Ovary (tissue), 10 donors: ENCODE measurements at places on chromosomes 13 and 19. TPM values are rescaled to one million over a fixed set of nuclear protein-coding genes. Genes with fewer than 3 reads are reported as not detected.

GRCh38 chr13:46665633-46666482 is 112.9 kb downstream of the LRCH1 start:
- no peak for DNase-seq

- no peak for DNase-seq
These were observed 1139.3 kb downstream of the DIAPH3 start for GRCh38 chr13:59024434-59024833.

DNA sequence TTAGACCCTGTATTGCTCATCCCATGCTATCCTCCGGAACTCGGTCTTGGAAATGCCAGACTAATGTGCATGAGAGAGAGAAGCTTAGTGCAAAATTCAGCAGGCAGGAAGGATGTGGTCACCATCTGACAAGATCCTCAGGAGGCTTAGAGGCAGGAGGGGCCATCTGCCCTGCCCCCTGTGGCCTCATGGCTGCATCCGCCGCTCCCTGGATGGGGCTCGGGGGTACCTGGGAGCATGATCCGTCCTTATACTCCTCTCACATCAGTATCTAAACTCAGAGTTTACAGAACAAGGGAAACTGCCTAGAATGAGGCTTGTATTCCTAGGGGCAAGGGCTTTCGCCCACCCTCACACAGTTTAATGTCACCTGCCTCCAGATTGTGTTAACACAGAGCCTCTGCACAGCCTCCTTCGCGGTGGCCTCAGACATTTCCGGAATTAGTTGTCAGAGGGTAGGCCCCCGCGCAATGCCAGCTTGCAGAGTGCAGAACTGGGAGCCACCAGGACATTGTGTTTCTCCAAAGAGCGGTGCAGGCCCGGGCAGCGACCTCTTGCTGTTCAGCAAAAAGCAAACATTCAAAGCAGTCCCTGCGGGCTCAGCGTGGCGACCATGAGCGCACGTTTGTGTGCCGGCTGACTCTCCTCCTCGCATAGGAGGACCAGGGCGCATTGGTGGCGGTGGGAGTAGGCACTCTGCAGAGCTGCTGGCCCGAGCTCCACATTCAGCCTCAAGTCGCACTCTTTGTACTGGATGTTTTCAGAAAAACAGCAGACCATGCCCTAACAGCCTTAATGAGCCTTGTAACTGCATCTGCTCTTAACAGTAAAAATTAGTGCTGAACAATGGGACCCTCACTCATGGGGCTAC is 39.1 kb downstream of the GPR12 start:
- no peak for DNase-seq

- DNase-seq = no peak
These were observed 368.9 kb downstream of the COG6 start for GRCh38 chr13:40024204-40024966.

The GPR12 gene
- total RNA-seq = 0.12 TPM

DNA sequence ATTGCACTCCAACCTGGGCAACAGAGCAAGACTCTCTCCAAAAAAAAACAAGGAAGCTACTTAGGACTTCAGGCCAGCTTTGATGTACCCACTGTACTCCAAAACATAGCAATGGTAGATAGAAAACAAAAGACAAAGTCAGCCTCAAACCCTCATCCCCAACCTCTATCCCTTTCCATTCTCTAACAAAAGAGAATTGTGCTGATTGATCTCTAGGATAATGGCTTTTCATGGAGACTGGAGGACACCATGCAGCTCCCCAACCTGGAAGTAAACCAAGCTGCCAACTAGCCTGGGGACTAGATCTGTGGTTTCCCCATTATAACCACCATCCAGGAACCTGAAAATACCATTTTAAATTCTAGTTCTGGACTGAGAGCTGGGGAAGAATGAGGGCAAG is 4.3 kb upstream of the ZDHHC20 start:
- no peak for DNase-seq
